Tibial artery (tissue), 4 donors: ENCODE measurements at places on chromosomes 5 and 9.
A peak's percentile ranks its signal among the peaks of the same experiment; 100 is the strongest.

DNA sequence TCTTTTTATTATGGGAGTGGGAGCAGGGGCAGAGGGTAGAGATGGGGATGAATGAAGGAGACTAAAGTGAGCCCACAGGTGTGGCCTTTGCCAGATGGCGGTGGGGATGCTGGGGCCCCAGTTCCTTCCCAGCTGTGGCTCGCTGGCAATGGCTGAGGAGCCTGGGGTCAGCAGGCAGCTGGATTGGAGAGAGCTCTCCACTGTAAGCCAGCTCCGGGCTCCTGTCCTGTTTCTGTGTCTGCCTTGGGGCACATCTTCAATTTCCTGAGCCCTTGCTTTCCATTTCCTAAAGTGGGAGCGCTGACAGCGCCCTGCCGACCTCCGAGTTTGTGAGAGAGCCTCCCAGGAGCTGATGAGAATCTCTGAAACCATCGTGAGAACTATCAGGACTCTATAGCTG is 75.6 kb upstream of the SPRY4 start:
- no peak for DNase-seq

- DNase-seq: peak; percentile 87
Measured at GRCh38 chr9:35521708-35522107, 31.8 kb downstream of the RUSC2 start.

DNA sequence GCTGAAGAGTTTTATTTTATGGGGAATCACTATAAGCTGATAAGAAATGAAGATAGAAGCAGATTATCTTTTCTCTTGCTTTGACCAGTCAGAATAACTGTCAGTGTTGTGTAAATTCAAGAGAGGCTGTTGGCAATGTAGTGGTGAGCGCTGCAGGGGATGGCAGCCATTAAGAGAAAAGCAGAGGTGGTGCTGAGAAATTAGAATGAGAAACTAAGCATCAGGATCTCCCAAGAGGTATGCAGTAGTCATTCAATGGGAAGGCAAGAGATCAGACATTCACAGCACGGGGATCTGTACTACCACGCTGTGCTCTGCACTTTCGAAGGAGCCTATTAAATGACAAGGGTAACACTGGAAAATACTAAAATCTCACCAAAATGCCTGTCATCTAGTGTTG is 768.5 kb upstream of the ACO1 start:
- DNase-seq: no peak

GRCh38 chr5:138807182-138807581 is 54.0 kb downstream of the CTNNA1 start:
- no peak for DNase-seq

DNA sequence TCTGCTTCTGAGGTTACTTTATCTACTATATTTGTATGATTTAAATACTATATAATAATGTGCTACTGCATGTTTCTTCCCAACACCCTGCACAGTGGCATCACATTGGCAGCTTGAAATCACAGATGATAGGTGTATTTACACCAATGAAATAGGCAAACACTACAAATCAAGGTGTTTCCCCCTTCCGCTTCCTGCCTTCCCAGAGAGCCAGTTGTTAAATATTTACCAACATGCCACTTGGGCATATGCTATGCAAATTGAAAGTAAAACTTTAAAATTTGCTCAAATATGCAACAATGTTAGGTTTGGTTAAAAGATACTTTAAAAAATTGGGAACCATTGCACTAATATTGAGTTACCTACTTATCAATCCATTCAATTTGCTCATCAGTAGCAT is 58.2 kb upstream of the SMARCA2 start:
- no peak for DNase-seq

- DNase-seq: no peak
Measured at GRCh38 chr9:103680581-103680980, 413.5 kb upstream of the SMC2 start.

- no peak for DNase-seq
Measured at GRCh38 chr5:15489571-15490235, 10.3 kb upstream of the FBXL7 start.

DNA sequence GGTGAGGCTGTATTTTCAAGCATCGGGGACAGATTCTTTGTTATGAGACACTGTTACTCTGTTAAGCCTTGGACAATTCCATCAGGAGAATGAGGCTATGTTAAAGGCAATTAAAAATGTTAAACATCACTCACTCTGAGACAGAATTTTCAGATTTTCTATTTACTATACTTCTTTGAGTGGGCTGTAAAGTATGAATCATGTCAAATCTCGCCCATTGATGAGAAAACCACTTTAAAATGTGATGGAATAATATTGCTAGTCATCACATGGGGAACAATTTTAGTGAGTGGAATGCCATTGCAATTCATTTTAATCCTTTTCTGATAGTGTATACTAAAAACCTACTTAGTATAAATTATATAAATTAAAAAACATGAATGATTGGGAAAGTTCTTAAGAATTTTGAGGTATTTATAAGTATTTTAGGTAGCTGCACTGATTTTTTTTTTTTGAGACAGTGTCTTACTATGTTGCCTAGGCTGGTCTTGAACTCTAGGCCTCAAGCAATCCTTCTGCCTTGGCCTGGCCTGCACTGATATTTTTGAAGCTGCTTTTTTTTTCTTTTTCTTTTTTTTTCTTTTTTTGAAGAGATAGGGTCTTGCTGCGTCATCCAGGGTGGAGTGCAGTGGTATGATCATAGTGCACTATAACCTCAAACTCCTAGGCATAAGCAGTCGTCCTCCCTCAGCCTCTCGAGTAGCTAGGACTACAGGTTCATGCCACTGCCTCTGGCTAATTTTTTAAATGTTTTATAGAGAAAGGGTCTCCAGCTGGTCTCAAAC is 73.2 kb downstream of the KIAA1958 start:
- DNase-seq: no peak

- DNase-seq: no peak
Measured at GRCh38 chr5:31640573-31640972, 1.6 kb downstream of the PDZD2 start.
